ENCODE measurements at places on chromosomes 3 and 15.

GRCh38 chr3:138365253-138365555 is 16.8 kb downstream of the MRAS start:
- DNase-seq, result no peak

GRCh38 chr15:76229266-76229665 is 82.0 kb downstream of the ETFA start:
- no peak for DNase-seq

GRCh38 chr3:122880624-122881023 is 85.8 kb downstream of the SLC49A4 start:
- no peak for DNase-seq

DNA sequence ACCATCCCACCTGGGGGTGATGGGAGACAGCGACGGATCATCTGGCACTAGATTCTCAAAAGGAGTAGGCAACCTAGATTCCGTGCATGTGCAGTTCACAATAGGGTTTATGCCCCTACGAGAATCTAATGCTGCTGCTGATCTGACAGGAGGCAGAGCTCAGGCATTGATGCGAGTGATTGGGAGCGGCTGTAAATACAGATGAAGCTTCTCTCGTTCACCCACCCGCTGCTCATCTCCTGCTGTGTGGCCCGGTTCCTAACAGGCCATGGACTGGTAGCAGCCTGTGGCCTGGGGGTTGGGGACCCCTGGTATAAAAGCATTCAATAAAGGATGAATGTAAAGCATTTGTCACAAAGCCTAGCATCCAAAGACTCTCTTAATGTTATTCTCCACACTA is 126.8 kb downstream of the FRMD4B start:
- no peak for DNase-seq

GRCh38 chr15:40593588-40594428 is at the start of gene KNL1:
TSS of gene KNL1 (plus strand) at chr15:40594249. CDS start at chr15:40602932, 8,683 bp downstream.
- DNase-seq, result peak; percentile 49

DNA sequence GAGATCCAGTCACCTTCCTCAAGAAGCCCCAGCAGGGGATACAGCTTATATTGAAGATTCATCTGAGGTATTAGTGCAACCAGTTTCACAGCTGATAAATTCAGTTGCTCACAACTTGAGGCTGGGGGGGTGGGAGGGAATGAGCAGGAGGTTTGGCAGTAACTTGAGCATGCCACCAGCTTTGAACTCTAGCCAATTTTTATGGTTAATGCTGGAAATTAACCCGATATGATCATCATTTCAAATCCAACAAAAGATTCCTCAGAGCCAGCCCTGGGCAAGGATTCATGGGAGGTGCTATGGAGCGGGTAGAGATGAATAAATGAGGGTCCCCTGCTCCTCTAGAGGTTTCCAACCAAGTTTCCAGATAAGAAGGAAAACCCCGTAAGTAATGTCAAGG is 73.1 kb upstream of the HES1 start:
- DNase-seq, result no peak

- no peak for DNase-seq
Measured at GRCh38 chr3:176349706-176350105, 847.6 kb downstream of the TBL1XR1 start.

DNA sequence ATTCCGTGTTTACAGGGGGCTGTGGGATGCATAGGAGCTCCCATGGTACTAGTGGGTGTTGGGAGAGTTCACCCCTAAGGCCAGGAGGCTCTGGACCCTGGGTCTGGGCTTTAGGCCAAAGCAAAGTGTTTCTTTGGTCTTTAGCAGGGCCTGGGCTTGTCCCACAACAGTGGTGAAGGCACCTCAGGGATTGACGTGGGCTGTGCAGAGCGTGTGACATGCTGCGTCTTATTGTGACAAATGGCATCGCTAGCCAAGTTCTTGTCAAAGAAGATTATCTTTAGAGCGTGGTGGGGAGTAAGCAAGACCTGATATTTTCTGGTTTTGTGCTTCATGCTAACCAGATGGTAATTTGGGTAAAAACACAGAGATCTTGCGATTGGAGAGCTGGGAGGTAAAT is 170.1 kb downstream of the APBA2 start:
- DNase-seq, result no peak

DNA sequence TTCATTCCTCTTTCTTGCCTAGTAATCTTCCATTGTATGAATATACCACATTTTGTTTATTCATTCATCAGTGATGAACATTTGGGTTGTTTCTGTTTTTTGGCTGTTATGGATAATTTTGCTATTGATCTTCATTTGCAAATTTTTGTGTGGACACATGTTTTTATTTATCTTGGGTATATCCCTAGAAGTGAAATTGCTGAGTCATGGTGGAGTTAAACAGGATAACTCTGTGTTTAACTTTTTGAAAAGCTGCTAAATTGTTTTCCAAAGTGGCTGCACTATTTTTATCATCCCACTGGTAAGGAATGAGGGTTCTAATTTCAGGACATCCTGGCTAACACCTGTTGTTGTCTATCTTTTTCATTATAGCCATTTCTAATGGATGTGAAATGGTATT is 74.6 kb upstream of the ARL6 start:
- no peak for DNase-seq

GRCh38 chr3:5016211-5017161 is 37.2 kb downstream of the BHLHE40 start:
- DNase-seq, result peak; percentile 22

DNA sequence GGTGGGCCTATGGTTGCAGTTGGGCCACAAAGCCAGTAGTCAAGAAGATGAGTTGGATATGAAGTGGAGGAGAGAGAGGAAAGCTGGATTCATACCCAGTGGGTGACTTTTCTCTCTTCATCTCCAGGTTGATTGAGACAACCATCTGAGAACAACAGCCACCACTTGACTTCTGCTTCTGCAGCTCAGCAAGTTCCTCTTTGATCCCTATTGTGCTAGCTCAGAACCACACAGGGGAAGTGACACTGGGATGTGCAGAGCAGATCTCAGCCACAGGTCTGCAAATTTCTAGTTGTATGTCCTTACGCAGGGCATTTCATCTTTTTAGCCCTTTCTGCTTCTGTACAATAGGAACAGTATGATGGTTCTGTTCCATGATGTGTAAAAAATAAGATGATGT is 459.2 kb upstream of the ARRDC4 start:
- DNase-seq, result no peak

DNA sequence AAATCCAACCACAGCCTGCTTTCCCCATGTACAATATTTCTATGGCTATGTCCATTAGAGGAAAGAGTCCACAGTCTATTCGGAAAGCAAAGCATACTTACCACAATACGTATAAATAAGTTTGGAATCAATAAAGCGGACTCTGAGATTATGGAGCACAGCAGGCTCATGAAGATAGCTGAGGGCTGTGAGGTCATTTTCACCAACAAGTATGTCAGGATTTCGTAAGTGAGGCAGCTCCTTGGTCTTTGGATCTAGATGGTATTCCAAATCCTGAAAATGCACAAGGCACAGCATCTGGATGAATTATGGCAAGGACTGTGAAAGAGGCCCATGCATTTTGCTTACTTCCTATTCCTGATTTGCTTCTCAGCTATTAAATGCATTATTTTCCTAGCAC is 100.4 kb downstream of the MYO5A start:
- no peak for DNase-seq

DNA sequence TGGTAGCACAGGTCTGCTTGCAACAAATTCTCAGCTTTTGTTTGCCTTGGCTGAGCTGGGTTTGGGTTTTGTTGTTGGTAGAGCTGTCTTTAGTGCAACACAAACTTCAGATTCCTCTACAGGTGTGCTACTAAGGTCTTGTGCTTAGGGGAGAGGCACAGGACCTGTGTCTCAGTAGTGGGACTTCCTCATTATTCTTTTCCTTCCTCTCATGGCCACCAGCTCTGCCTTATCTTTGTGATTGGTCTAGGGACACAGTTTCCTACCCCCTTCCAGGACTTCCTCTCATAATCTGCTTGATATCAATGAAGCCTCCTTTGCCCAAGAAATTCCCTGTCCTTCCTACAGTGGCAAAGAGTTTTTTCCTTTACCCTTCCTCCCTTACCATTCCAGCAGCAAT is 24.9 kb upstream of the DNAAF4 start:
- no peak for DNase-seq

- no peak for DNase-seq
Measured at GRCh38 chr3:129756871-129757270, 136.6 kb downstream of the TMCC1 start.

- DNase-seq, result no peak
Measured at GRCh38 chr3:143700431-143700975, 147.8 kb downstream of the SLC9A9 start.

GRCh38 chr3:6857510-6857909 is 3.4 kb upstream of the GRM7 start:
- DNase-seq, result no peak

DNA sequence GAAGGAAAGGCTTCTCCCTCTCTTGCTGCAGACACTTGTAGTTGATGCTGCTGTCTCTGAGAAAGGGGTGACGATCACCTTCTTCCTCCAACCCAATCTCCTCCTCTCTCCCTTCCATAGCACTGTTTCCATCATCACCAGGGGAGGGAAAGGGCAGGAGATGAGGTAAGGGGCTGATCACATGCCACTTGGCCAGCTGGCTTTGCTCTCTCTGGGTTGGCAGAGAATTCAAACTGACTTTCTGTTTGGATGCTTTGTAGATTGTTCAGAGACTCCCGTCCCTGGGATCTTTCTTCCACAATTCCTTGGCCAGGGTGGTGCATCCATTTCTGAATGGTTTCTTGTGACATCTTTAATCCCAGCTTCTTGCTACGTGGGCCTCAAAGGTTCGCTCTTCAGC is 43.2 kb upstream of the ZNF148 start:
- DNase-seq, result no peak

Measured in NCI-H510A (cell line).